ENCODE measurements at places on chromosomes 16 and 17.

DNA sequence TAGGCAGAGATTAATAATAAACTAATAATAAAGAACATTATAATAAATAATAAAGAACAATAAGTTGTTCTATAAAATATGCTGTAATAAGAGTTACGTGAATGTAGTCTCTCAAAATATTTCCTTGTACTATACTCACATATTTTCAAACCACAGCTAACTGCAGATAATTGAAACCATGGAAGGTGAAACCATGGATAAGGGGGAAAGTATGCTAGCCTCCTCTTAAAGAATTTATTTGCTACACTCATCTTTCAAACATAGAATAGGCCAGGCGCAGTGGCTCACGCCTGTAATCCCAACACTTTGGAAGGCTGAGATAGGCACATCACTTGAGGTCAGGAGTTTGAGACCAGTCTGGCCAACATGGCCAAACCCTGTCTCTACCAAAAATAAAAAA lies 18.5 kb downstream of the CYTH1 start:
- DNase-seq: no peak

DNA sequence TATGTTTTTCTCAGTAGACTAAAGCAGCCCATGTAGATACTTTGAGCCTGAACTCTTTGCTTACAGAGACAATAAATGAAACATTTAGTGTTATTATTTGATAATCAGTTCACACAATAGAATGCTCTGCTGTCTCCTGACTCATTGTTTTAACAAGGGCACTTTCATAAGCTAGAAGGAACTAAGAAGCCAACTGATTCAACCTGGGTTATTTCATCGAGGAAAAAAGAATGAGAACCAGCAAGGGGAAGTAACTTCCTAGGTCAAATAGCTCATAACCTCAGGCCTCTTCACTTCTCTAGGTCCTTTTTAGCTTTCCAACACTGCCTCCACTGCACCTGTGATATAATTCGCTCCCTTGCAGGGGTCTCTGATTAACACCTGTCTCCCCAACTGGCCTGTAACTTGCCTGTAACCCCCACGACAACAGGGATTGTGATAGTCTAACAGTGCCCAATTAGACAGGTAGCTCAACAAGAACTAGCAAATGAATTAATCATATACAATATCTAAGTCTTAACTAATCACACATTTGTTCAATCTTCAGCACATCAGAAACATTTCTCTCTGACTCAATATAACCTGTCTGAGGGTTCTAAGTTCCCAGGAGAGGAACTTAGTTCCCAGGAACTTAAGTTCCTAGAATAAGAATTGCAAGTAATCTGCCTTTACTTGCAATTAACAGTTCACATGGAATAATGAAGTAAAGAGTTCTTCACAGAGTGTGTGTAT lies 34.8 kb downstream of the RFFL start:
- no peak for DNase-seq

- no peak for DNase-seq
These were observed 3.4 kb upstream of the MLLT6 start for GRCh38 chr17:38701504-38702165.

- DNase-seq: no peak
These were observed 64.2 kb downstream of the SLC39A11 start for GRCh38 chr17:73028299-73028755.

DNA sequence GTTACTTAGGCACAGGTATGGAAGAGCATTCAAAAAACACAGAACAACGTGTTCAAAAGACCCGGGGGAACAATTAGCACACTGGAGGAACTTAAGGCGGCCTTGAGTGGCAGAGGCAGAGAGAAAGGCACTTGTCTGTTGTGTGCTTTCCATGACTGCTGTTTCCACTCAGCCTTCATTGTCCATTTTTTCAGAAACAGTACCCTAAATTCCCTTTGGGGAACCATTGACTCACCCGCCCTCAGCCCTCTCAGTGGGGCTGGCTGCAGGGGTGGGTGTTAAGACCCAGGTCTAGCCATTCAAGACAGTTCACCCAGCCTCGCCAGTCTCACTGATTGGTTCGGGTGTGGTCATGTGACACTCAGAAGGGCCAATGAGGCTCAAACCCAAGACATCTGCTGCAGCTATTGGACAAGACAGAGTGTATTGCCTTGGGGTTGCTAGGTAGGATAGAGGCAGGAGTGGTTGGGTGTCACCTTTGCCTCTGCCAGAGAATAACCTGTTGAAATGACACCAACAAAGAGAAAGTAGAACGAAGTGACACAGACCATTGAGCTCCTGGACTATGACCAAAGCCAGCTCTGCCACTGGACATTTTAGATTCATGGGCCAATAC lies 19.6 kb upstream of the CEP20 start:
- no peak for DNase-seq

GRCh38 chr17:8375738-8376259 lies 705 bp downstream of the KRABD2 start:
- peak; percentile 36 for DNase-seq

DNA sequence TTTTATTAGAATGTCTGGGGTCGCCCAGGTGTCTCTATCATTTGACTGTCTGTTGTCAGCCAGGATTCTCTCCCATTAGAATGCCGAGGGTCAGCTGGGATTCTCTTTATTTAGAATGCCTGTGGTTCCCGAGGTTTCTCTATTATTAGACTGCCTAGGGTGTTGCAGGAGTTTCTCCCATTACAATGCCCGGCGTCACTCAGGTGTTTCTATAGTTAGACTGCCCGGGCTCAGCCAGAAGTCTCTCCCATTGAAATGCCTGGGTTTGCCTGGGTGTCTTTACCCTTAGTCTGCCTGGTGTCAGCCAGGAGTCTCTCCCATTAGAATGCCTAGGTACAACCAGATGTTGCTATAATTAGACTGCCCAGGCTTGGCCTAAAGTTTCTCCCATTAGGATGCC lies 2252.0 kb downstream of the TP53TG3F start:
- DNase-seq: no peak

DNA sequence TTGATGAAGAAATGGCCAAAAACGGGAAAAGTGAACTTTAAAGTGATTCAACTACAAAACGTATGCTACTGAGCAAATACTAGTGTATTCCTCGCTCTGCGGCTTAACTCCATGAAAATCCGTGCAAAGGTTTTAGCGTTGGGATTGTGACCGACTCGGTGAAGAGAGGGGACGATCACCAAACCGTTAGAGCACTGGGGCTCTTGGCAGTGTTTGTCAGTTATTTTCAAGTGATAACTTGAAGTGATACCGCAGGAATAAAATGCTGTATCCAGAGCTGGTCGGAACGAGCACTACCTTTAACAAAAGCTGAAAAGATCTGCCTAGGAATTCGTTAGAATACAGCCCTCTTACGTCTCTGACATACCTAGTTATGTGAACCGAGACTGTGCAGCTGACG lies 773 bp upstream of the PPM1D start:
- DNase-seq: no peak

GRCh38 chr16:6297666-6298410 lies 1034.8 kb upstream of the RBFOX1 start:
- no peak for DNase-seq

- no peak for DNase-seq
These were observed 20.0 kb downstream of the MXRA7 start for GRCh38 chr17:76690596-76691280.

DNA sequence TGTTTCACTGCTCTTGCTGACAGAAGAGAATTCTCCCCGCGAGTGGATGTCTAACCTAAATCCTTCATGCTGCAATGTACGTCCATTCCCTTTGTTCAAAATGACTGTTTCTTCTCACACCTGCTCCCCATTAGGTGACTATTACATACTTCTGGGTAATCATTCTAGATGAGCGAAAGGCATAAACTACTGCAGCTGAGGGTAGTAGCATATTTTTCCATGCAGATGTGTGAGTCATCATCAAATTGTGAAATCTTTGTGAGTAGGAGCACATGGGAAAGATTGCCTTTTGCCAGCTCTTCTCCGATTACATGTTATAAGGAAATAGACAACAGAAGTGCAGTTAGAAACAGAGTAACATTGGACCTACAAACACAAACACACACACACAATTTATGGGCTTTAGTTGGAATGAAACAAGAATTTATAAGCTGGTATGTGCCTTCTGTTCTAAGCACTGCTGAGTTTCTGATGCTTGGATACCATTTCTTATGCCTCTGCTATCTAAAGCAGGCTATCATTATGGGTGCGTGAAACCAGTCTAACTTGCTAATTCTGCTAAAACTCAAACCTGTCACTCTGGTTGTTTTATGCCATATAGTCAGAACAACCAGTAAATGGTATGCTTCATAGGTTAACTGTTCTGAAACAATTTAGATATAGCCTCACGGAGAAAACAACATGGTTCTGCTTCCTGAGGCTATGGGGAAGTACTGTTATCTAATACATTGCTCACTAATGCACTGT lies 346.9 kb upstream of the PSMD7 start:
- DNase-seq: no peak

- DNase-seq: no peak
These were observed 250.0 kb downstream of the SOX9 start for GRCh38 chr17:72370819-72371218.

GRCh38 chr16:72910875-72911274 lies 137.1 kb downstream of the ZFHX3 start:
- no peak for DNase-seq

DNA sequence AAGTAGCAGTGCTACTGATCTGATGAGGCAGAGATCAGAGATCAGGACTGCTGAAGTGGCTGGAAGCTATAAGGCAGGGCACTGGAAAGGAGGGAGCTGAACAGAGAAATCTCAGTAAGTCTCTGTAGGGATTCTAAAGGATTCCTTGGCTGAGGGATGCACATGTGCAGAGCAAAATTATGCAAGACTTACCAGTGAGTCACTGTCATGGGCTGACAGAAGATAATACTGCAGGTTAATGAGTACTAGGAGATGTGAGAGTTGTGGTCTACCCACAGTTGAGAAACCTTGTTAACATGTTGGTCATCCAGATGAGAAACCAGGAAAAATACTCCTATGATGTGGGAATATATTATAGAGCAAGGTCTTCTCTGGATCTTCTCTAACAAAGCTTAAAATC lies 378.1 kb downstream of the HAPSTR1 start:
- DNase-seq: no peak

- no peak for DNase-seq
These were observed 298.3 kb downstream of the CDH11 start for GRCh38 chr16:64823481-64824075.

Measured in progenitor cell of endocrine pancreas (in vitro differentiated cells).